ENCODE measurements at places on chromosomes 3 and 15. TPM values are rescaled to one million over a fixed set of nuclear protein-coding genes. Genes with fewer than 3 reads are reported as not detected.

DNA sequence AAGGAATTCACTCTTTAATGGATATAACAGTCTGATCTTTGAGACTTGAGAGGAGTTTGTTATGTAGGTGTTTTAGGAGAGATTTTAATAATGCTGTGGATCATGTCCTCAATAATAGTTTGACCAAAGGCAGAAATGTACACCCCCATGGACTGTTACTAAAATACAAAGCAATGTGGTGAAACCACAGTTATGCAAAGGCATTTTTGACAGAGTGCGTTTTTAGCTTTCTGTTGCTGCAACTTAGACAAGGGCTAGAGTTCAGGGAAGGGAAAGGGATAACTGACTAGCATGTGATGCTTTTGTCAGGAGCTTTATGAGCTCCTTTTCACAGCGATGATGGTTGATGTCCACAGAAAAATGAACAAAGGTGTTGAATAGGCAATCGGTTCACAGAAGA is 3.6 kb upstream of the STARD5 start:
- no peak for DNase-seq

The RTP3 gene
- not detected for total RNA-seq

The UBAP1L gene
- total RNA-seq: 2.6 TPM

The CHAC1 gene
- total RNA-seq: 2.4 TPM

- DNase-seq: no peak
Observed at GRCh38 chr15:67085237-67085817, 19.9 kb downstream of the SMAD3 start.

The ALG3 gene
- total RNA-seq: 15.5 TPM
